ENCODE measurements at places on chromosomes 7 and 10.
A peak's percentile ranks its signal among the peaks of the same experiment; 100 is the strongest.

DNA sequence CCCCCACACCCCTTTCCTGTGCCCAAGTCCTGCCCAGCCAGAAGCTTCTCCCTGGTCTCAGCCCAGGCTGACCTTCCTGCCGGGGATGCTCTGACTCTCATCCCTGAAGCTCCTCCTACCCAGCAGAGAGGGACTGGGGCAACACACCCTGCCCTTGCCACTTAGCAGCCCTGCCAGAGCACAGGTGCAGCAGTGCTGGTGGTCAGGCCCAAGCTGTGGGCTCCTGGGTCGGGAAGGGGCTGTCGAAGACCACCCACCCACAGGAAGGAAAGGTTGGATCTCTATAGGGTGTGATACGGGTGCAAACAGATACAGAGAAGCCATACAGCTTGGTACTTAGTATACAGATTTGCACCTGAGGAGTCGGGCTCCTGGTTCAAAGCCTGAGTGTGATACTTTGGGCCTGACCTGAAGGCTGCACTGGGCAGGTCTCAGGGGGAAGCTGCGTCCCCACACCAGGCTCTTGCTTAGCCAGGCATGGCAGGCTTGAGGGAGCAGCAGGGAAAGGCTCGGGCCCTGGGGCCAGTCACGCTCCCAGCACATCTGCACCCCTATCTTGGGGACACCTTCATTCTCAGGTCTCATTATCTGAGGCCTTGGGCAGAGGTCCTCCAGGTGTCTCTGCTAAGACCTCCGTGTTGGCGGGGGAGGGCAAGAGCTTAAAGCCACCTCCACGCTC is 47.3 kb downstream of the TCERG1L start:
- no peak for DNase-seq

DNA sequence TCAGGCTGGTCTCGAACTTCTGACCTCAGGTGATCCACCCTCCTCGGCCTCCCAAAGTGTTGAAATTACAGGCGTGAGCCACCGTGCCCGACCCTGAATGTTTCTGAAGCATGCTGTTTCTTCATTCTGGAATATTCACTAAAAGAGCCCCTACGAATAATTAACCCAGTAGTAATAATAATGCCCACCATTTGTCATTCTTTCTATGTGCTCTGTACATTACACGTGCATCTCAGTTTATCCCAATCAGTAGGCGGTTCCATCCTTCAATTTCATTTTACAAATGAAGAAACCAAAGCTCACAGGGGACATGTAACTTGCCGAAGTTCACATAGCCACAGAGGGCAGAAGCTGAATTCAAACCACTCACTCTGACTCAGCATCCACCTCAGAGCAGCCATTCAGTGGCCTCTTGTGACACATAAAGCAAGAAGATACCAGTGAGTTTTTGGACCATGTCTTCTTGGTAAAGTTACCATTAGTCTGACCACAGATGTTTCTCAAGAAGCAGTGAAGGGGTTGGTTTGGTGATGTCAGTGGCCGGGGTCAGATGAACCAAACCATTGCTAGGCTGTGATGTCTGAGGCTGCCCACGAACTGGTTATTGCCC is 71.9 kb upstream of the DUSP5 start:
- peak; percentile 97 for DNase-seq

DNA sequence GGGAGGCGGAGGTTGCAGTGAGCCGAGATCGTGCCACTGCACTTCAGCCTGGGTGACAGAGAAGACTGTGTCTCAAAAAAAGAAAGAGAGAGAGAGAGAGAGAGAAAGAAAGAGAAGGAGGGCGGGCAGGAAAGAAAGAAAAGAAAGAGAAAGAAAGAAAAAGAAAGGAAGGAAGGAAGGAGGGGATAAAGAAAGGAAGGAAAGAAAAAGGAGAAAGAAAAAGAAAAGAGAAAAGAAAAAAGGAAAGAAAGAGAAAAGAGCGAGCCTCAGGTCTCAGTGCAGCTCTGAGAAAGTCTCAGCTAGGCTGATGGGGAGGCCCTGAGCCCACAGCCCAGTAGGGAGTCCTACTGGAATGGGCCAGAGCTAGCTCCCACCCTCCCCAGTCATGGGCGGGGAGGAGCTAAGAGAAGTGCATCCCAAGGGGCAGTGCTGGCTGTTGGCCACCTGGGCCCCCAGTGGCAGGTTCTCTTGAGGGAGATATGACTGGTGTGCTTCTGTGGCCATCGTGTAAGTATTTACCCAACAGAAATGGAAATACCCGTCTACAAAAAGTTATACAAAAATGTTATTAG is 69.3 kb downstream of the ABRAXAS2 start:
- DNase-seq = no peak

GRCh38 chr7:12458520-12459131 is 55.0 kb upstream of the VWDE start:
- peak; percentile 27 for DNase-seq

DNA sequence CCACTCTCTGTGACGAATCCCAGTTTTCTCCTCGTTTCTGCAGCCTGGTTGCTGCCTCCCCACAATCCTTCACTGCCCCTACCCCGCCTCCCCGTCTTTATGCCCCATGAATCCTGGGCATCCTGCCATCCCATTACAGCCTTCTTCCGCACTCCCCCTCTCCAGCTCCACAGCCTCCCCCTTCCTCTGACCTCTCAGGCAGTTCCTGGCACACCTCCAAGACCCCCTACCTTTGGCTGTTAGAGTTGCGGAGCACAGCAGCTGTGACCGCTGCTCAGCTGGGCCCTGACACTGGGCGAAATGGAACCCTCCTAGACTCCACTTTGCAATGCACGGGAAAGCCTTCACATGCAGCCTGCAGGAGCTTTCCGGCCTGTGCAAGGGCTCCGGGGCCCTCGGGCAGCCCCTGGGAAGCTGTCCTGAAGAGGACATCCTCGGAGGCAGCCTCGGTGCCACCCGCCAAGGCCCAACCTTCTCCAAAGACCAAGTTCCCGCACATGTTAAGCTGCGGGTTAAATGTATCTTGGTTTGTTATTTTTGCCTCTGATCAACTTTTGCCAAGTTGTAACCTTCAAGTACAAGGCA is 400.7 kb upstream of the MKI67 start:
- no peak for DNase-seq

DNA sequence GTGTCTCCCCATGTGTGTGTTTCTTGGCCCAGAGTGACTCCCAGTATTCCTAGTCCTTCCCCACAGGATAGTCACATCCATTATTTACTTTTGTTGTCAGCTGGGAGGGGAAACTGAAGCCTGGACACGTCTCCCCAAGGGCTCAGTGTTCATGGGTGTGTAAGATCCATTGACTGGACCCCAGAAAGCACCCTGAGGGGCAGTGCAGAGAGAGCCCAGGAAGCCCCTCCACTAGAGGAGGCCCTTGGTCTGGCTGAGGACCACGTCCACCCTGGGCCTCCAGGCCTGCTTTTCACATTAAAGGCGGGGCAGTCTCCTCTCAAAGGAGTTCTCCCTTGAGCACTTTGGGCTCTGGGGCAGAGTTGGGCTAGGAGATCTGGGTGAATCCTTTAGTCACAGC is 21.3 kb downstream of the ZNF783 start:
- no peak for DNase-seq

- no peak for DNase-seq
Observed at GRCh38 chr7:84705706-84706105, 481.1 kb downstream of the SEMA3D start.

- DNase-seq = no peak
Observed at GRCh38 chr7:106049139-106049752, 62.9 kb downstream of the SYPL1 start.

GRCh38 chr10:26832960-26833359 is 27.8 kb downstream of the ABI1 start:
- no peak for DNase-seq

DNA sequence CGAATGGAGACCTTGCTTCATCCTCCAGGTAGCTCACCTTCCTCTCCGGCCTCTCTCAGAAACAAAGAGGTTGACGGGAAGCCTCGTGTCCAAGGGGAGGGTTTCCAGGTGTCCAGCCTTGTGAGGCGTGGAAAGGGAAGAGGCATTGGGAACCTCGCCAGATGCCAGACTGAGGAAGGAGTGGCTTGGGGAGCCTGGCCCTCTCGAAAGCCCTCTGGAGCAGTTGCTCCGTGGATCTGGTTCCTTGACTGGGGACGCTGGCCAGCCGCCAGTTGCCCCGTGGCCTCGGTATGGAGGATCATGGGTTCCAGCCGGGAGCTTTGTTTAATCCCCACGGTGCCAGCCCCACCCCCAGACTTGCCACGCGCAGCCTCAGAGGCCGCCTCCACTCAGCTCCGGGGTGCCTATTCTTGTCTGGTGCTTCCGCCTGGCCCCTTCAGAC is 30.3 kb upstream of the SUN1 start:
- no peak for DNase-seq

- peak; percentile 71 for DNase-seq
Observed at GRCh38 chr10:44724415-44725174, 186.5 kb upstream of the TMEM72 start.

DNA sequence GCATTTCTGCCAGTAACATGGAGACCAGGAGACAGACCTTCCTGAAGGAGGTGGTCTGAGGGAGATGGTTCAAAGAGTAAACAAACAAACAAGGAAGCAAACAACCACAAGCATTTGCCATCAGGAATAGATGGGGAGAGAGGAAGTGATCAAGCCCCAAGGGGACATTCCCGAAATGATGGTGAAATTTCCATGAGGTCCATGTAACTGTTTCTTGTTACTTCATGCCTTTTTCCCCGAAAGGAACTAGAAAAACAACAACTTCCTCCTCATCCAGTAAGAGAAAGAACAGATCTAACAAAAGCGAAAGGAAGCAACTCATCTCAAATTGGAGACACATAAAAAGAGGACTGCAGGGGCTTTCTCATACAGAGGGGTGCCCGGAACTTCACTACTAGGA is 152.5 kb upstream of the ZNF32 start:
- no peak for DNase-seq

- no peak for DNase-seq
Observed at GRCh38 chr10:8079126-8079525, 24.6 kb downstream of the GATA3 start.

- no peak for DNase-seq
Observed at GRCh38 chr7:71697400-71697799, 565.5 kb downstream of the GALNT17 start.

DNA sequence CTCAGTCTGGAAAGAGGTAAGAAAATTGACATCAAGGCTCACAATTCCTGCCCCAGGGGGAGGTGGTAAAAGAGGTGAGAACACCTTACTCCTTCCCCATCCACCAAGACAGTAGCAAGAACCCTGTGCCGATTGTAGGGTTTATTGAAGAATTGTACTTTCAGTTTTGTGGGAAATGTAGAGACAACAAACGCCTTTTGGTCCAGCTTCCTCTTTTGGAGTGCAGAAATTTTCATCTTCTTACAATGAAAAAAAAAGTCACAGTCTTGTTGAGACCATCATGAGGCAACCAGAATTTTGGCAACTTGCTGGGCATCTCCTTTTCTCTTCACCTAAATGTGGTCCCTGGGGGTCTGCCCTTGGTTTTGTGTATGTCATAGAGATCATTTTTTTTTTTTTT is 217.7 kb downstream of the TMEM178B start:
- no peak for DNase-seq

DNA sequence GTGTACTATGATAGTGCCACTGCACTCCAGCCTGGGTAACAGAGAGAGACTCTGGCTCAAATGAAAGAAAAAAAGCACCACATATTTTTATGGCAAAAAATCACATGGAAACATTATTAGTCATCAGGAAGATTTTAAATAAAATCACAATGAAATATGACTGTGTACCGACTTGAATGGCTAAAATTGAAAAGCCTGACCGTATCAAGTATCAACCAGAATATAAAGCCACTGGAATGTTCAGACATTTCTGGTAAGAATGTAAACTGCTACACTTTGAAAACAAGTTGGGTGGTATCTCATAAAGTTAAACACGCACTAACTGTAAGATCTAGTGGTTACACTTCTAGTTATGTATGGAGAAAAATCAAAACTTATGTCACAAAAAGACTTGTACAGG is 306.7 kb upstream of the MBL2 start:
- DNase-seq = no peak

DNA sequence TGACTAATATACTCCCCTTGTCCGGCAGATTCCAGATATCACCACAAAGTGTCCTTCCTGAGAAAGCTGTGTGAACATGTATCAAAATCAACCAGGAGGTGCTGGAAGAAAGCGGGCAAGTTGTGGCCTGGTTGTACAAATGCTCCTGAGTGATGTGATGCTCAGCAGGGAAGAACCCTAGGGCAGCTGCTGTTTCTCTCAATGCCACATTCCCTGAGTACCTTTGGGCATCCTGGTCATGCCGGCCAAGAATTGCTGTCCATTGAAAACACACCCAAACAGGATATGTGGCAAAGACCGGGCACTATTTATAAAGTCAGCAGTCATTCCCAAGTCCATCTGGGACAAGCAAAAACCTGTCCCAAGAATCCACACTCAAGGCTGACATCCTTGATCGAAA is 7.8 kb upstream of the ADCY1 start:
- DNase-seq = no peak

- no peak for DNase-seq
Observed at GRCh38 chr10:96441322-96441885, 72.3 kb downstream of the TLL2 start.

- DNase-seq = peak; percentile 65
Observed at GRCh38 chr7:25846722-25847121, 305.3 kb upstream of the NFE2L3 start.

DNA sequence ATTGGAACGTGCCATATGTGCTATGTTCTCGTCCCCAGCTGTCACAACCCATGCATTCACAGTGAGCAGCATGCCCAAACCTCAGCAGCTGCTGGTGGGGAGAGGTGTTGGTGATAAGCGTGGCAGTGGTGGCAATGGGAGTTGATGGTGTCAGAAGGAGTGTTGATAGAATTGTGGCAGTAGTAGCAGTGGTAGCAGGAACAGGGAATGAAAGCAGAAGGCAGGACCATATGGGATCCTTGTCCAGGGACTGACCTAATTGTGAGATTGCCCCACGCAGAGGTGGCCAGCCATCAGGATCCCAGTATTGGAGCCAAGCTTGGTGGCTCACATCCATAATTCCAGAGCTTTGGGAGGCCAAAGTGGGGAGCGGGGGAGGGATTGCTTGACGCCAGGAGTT is 276.3 kb downstream of the GALNT17 start:
- DNase-seq = no peak

DNA sequence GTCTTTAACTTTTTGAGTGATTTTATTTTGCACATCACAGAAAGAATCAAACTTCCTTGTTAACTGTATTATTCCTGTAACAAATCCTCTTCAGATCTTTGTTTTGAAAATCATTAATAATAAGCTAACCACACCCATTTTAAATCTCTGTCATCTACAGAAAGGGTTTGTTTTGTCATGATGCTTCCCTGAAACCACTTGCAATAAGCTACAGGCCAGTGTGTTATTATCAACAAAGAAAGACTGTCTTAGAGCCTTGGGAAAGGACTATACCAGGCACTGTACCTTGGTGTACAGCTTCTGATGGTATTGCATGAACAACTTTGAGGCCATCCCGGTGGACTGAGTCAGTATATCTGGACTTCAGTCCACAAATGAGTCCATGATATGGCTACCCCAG is 145.3 kb upstream of the FAM3C start:
- DNase-seq = no peak

- DNase-seq = no peak
Observed at GRCh38 chr10:67988606-67989005, 86.5 kb downstream of the HERC4 start.

GRCh38 chr10:32771217-32771616 is 186.8 kb downstream of the ITGB1 start:
- no peak for DNase-seq

- DNase-seq = no peak
Observed at GRCh38 chr7:38220452-38220851, 42.4 kb downstream of the STARD3NL start.

GRCh38 chr7:158276414-158277218 is 311.0 kb downstream of the PTPRN2 start:
- no peak for DNase-seq
